ENCODE measurements at places on chromosomes 12 and 14. TPM values are rescaled to one million over a fixed set of nuclear protein-coding genes. Genes with fewer than 3 reads are reported as not detected.

The ASCL1 gene
- not detected for total RNA-seq

The B4GALNT1 gene
- 4.5 TPM for total RNA-seq

The JPH4 gene
- 0.22 TPM for total RNA-seq

The ADCY6 gene
- total RNA-seq = 10.6 TPM

The PRIMA1 gene
- 3.2 TPM for total RNA-seq

The MAP1LC3B2 gene
- 0.60 TPM for total RNA-seq

The RNFT2 gene
- total RNA-seq = 7.1 TPM

The KCNA5 gene
- total RNA-seq = not detected

The MANSC1 gene
- total RNA-seq = 4.4 TPM

The ATL1 gene
- 0.60 TPM for total RNA-seq

The ANKRD52 gene
- 7.8 TPM for total RNA-seq

The KRT85 gene
- total RNA-seq = not detected

The SOAT2 gene
- total RNA-seq = 14.9 TPM

The PYGL gene
- 110 TPM for total RNA-seq

The CLEC2A gene
- not detected for total RNA-seq

The MAP3K12 gene
- 0.13 TPM for total RNA-seq

The COX14 gene
- total RNA-seq = 71.6 TPM

Measured in HepG2 (cell line).